Activated CD8-positive, alpha-beta T cell treated with anti-CD3 and anti-CD28 coated beads for 36 hours (primary cell): ENCODE measurements at places on chromosomes 7 and 10. TPM values are rescaled to one million over a fixed set of nuclear protein-coding genes. Genes with fewer than 3 reads are reported as not detected.
A peak's percentile ranks its signal among the peaks of the same experiment; 100 is the strongest.

- peaks cover 10% of the 10 kb centered on the region for H3K4me1 ChIP-seq
- H3K27ac ChIP-seq: no peak overlapping the region
- no peak for DNase-seq
- peaks cover 46% of the 10 kb centered on the region for H3K36me3 ChIP-seq
- no peak overlapping the region for H3K4me3 ChIP-seq
Observed at GRCh38 chr10:49526619-49527018, 12.3 kb downstream of the ERCC6 start.

GRCh38 chr10:100186253-100187212 lies 704 bp upstream of the ERLIN1 start:
- peaks cover 66% of the 10 kb centered on the region for H3K36me3 ChIP-seq
- no peaks in the 10 kb centered on the region for H3K27me3 ChIP-seq
- peak overlapping the region; percentile 93 for H3K27ac ChIP-seq
- DNase-seq: peak; percentile 46
- H3K4me3 ChIP-seq: peak overlapping the region; percentile 91

Gene LDB3
- 0.07 TPM for total RNA-seq

DNA sequence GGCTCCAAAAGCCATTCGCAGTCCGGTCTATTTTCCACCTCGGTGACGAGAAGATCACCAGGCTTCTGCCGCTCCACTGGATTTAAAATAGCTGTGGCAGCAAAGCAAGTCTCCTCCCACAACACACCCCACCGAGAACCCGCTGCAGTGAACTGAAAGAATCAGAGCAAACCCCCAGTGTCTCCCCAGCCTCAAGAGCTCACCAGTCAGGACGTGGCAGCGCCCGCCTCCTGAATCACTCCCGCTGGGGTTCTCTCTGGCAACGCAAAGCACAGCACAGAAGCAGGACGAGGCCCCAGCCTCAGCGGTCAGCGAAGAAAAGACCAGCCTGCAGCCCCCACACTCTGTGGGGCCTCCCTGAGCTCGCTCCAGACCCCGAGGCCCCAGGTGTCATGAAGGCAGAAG lies 126.1 kb upstream of the PPP2R2D start:
- no peak overlapping the region for H3K4me3 ChIP-seq
- H3K27me3 ChIP-seq: no peaks in the 10 kb centered on the region
- peaks cover 5% of the 10 kb centered on the region for H3K36me3 ChIP-seq
- no peak for DNase-seq
- no peaks in the 10 kb centered on the region for H3K4me1 ChIP-seq

DNA sequence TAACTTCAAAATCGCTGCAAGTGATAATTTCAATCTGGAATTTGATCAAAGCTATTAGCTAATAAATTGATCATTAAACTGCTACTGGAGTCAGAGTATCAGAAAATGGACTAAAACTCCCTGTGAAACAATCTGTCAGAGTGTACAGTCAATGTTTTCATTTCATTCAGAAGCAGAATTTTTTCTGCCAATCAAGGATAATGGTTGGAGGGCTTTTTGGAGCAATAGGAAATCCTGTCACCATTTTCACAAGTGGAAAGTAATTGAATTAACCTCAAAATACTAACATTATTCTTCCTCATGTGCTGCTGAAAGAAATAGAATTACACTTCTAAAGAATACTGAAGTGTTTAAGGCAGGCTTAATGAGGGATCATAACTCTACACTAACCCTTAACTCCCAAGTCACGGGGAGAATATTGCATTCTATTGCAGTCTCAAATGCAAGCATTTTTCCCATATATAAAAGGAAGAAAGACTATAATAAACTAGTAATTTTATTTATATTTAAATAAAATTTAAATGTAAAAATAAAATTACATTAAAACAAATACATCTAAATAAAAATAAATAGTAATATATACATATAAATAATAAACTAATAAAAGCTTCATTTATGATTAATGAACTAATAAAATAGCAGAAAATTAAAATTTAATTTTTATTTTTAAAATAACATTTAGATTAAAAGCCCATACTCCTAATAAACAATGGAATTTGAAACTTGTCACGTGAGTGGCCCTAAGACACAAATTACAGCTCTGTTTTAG lies 67.1 kb downstream of the SEMA3E start:
- DNase-seq: no peak
- H3K36me3 ChIP-seq: no peaks in the 10 kb centered on the region
- no peak overlapping the region for H3K4me3 ChIP-seq
- H3K27ac ChIP-seq: no peak overlapping the region
- no peaks in the 10 kb centered on the region for H3K27me3 ChIP-seq

- DNase-seq: peak; percentile 26
- H3K4me3 ChIP-seq: no peak overlapping the region
- H3K4me1 ChIP-seq: no peaks in the 10 kb centered on the region
- H3K27me3 ChIP-seq: peaks cover 28% of the 10 kb centered on the region
Observed at GRCh38 chr10:61733358-61733940, 70.7 kb downstream of the CABCOCO1 start.

Gene JAKMIP3
- total RNA-seq: 0.31 TPM
